ENCODE measurements at places on chromosomes 3 and 15.
A peak's percentile ranks its signal among the peaks of the same experiment; 100 is the strongest.

GRCh38 chr3:172580680-172581401, 57.6 kb upstream of the TNFSF10 start:
- no peak for DNase-seq

DNA sequence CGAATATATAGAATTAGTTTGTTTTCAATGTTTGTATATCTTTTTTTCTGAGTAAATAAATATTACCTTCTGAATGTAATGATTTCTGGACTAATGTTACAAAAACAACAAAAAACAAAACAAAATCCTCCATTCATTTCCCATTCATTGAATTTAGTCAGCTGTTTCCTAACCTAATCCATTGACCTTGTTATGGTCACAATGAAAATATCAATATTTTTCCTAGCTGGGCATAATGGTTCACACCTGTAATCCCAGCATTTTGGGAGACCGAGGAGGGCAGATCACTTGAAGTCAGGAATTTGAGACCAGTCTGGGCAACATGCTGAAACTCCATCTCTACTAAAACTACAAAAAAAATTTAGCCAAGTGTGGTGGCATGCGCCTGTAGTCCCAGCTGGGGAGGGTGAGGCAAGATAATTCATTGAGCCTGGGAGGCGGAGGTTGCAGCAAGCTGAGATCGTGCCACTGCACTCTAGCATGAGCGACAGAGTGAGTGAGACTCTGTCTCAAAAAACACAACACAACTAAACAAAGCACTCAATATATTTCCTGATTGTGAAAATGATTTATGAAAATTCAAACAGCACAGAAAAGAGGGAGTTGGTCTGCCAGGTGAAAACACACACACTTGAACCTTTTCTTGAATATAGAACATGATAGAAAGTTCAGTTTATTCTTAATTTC, 23.0 kb upstream of the PLSCR4 start:
- no peak for DNase-seq

- DNase-seq = no peak
Observed at GRCh38 chr15:39687965-39688364, 94.7 kb downstream of the FSIP1 start.

- DNase-seq = no peak
Observed at GRCh38 chr3:13683772-13684171, 134.8 kb downstream of the FBLN2 start.

DNA sequence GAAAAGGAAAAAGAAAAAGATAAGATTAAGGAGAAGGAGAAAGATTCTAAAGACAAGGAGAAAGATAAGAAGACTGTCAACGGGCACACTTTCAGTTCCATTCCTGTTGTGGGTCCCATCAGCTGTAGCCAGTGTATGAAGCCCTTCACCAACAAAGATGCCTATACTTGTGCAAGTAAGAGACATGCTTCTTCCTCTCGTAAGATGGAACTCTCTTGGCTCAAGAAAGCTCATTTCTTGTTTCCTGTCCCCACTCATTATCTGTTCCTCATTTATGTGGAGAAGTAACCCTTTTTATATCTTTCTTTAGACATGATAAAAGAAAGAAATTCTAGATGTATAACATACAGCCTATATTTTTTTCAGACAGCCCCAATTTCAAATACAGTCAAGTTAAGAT, 101.4 kb downstream of the KLHL25 start:
- no peak for DNase-seq

- no peak for DNase-seq
Observed at GRCh38 chr15:48283396-48284145, 47.7 kb upstream of the DUT start.

- no peak for DNase-seq
Observed at GRCh38 chr3:188944108-188944507, 227.7 kb upstream of the TPRG1 start.

- no peak for DNase-seq
Observed at GRCh38 chr3:135229018-135229495, 434.0 kb downstream of the EPHB1 start.

- DNase-seq = no peak
Observed at GRCh38 chr3:107987036-107987939, 103.5 kb downstream of the CD47 start.

DNA sequence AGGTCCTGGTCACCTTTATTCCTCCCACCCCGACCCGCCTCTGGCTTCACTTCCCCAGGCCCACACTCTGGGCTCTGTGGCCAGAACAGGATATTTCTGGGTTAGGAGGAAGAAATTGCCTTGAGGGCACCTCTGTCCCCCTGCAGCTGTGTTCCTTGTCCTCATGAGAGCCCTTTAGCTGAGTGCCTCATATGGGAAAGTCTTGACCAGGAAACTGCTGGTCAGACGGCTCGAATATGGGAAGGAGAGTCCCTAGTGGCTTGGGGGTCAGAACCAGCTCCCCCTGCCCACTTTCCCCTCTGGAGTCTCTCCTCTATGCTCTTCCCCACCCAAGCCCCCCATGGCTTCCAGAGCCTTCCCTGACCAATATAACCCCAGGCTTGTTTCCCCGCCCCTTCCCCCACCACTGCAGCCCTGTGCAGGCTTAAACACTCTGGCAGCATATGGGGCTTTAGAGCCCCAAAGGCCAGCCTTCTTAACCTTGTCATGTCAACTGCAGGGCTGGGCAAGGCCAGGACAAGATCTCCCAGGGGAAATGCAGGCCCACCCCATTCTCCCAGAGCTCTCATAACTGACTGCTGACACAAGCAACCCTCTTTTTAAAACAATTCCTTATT, 36.4 kb downstream of the SEC22C start:
- DNase-seq = no peak

GRCh38 chr15:33021806-33022389, 172.6 kb downstream of the FMN1 start:
- no peak for DNase-seq

DNA sequence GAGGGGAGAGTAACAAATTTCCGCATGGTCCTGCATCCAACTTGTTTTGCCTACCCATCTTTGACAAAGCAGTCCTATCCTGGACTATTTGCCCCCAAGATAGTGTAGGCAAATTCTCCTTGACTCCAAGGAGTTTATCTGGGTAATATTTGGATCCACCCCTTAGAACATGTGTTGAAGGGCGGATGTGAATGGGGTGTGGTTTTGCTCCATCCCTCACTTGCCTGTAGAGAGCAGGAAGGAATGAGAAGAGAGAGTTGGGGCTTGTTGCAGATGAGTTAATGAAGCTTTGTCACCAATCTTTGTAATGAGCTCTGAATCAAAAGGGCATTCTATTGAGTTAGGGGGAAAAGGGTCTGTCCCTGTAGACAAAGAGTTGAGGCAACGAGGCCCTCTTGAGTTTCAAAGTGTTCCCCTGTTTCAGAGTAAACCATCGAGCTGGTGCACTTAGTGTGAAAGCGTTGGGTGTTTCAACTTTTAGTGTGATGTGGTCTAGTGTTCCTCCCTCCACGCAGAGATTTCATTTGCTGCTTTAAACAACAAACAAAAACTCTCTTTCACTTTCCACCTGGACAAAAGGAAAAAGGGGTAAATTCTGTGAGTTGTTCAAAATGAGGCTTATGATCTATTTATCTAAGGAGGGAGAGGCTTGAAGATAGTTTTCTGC, 42.2 kb upstream of the PPARG start:
- DNase-seq = no peak

DNA sequence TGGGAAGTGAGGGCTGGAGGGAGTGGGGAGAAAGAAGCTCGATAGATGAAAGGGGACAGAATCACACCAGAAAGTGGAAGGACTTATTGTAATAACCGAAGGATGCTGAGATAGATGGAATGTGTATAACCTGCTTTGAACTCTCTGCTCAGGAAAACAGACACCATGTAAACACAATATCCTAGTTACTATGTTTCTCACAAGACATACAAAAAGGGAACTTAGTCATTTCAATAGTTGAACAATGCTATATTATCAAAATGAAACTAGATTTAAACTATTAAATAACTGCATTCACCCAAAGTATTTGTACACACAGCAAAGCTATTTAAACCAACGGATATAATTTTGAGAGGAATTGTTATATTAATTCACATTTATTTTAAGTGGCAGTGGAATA, 108.3 kb upstream of the GADL1 start:
- no peak for DNase-seq

GRCh38 chr15:25249236-25250010, 189.4 kb downstream of the UBE3A start:
- DNase-seq = no peak

GRCh38 chr3:43615133-43615532, 6.7 kb downstream of the ANO10 start:
- DNase-seq = no peak

DNA sequence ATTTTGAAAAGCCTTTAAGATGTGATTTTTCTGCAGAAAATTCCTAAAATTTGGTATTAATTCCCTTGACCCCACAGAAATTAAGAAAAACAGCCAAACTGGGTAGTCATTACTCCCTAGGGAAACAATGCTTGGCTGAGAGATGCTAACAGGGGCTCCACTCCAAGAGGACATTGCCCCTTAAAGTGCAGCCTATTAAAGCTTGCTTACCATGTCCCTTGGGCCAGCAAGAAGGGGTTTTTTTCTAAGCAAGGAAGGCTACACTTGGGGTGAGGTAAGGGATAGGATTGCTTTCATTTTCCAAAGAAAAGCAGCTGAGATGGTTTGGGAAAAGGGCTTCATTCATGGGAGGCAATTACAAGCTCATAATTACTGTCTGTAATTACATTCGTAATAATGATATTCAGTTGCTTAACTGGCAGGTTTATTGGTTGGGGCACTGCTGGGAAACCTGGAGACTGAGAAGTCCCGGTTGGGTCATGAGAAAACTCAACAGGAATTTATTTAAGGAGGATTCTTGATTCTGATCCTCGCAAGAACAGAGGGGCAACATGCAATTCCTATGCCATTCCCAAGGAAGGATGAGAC, 247.5 kb downstream of the NR1D2 start:
- no peak for DNase-seq

DNA sequence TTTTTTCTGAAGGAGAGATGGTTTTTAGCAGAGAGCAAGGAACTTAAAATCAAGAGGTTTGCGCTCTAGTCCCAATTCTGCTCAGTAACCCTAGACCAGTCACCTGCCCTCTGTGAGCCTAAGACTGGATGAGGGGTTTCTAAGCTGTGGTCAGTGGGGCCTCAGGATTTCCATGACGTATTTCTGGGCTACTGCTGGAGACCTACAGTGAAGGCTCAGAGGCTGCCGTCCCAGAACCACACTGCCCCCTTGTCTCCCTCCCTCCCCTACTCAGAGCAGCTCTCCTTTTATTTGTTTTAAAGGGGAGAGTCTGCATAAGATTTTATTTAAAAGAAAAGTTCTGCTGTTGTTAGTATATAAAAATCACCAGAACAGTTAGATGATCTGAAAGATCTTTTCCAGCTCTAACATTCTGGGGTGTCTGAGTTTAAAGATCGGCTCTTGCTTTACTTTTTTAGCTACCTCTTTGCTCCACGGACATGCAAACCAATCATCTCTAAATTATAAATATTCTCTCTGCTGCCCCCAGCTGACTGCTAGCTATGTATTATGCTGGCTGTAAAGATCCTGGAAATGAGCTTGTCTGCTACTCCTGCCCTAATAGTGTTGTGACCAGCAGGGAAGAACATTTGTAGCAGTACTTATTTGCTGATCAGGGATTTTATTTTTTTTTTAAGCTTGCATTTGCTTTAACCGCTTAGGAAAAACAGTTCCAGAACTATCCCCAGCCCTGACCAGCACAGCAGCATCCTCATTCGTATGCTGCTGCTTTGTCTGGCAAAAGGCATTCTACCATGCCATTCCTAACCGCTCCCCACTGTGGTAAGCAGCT, 28.6 kb upstream of the NDUFB4 start:
- DNase-seq = no peak

DNA sequence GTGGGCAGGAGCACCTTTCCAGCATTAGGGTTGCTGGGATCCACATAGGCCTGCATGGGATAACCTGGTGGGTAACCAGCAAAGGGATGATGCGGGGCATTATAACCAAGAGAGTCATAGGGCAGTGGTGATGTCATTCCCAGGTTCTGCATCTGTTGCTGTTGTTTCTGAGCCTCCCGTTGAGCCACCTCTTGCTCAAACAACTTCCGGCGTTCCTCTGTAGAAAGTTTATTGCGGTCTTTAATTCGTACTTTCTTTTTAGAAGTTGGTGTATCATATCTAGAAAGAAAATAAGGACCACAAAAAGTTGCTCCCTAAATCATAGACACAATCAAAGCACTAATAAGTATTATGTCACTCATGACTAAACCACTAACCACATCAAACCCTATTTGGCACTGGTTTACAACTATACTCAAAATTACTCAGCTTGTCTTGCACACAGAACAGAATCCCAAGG, 77.8 kb downstream of the NBEAL2 start:
- peak; percentile 9 for DNase-seq

- no peak for DNase-seq
Observed at GRCh38 chr3:66465587-66465986, 35.2 kb downstream of the LRIG1 start.

DNA sequence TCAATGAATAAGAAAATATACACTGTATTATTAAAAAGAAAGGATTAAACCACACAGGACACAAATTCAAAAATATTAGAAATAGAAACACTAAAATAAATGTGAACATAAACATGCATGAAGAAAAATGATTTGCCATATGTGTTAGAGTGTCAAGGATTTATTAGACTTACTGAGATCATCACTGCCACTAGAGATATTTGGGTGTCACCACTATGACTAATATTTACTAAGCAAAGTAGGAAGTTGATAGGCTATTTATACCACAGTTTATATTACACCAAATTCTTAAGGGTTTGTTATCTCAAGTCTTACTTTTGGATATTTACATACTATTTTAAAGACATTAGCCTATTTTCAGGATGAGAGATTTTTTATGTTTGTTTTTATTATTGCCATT, 575.0 kb upstream of the SGO1 start:
- DNase-seq = no peak

GRCh38 chr15:99341786-99342185, 90.5 kb downstream of the LRRC28 start:
- no peak for DNase-seq

GRCh38 chr3:127911421-127911931, 3.6 kb upstream of the KBTBD12 start:
- DNase-seq = no peak

- DNase-seq = no peak
Observed at GRCh38 chr3:78970656-78971055, 797.1 kb downstream of the ROBO1 start.

- no peak for DNase-seq
Observed at GRCh38 chr15:55327387-55327786, 8.4 kb downstream of the PIGB start.

Data from stimulated activated CD8-positive, alpha-beta memory T cell treated with anti-CD3 and anti-CD28 coated beads, Interleukin-4, amount 100 ng/mL, for 1 hour (primary cell).